HTR-8/SVneo (cell line): ENCODE measurements at places on chromosomes 12 and 14.
A peak's percentile ranks its signal among the peaks of the same experiment; 100 is the strongest.

GRCh38 chr14:105146181-105146975, 22.2 kb downstream of the JAG2 start:
- no peak for DNase-seq

DNA sequence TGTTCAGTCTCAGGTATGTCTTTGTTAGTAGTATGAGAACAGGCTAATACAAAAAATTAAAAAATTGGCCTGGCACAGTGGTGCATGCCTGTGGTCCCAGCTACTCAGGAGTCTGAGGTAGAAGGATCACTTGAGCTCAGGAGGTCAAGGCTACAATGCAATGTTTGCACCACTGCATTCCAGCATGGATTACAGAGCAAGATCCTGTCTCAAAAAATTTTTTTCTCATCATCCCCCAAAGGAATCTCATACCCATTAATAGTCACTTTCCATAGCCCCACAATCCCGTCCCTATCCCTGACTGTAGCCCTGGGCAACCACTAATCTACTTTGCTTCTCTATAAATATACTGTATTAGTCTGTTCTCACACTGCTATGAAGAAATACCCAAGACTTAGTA, 57.8 kb downstream of the TTC8 start:
- DNase-seq, result no peak

GRCh38 chr12:69580074-69580473, 5.2 kb upstream of the CCT2 start:
- DNase-seq, result no peak

DNA sequence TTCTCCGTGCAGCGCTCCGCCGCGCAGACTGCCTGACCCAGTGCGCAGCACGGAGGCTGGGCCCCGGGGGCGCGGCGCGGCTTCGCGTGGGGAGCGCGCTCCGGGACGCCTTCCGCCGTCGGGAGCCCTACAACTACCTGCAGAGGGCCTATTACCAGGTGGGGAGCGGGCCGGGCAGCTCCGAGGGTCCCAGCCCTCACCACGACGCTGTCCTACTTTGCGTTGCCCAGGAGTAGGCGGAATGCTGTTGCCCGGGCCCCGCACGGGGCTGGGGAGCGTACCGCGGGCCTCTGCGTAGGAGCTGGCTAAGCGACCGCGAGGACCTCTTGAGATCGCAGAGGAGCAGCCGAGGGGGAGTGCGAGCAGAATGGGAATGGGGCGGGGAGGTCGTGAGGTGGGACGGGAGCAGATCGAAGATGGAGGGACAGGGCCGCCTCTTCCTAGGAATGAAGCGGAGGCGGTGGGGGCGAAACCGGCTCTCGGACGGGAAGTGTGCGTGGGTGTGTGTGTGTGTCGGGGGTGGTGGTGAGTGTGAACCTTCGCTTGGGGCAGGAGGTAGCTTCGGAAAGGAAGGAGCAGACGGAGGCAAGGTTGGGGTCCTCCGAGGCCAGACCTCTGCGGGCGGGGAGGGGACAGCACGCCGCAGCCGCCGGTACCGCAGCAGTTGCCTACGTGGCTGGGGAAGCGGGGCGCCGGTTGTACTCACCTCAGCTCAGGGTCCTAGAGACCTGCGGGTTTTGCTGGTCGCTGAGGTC, 751 bp downstream of the P3H3 start:
- DNase-seq, result peak; percentile 70

- no peak for DNase-seq
Observed at GRCh38 chr12:113274848-113275247, 53.6 kb downstream of the TPCN1 start.

GRCh38 chr12:79932357-79932756, 2.5 kb downstream of the PPP1R12A start:
- DNase-seq, result no peak

DNA sequence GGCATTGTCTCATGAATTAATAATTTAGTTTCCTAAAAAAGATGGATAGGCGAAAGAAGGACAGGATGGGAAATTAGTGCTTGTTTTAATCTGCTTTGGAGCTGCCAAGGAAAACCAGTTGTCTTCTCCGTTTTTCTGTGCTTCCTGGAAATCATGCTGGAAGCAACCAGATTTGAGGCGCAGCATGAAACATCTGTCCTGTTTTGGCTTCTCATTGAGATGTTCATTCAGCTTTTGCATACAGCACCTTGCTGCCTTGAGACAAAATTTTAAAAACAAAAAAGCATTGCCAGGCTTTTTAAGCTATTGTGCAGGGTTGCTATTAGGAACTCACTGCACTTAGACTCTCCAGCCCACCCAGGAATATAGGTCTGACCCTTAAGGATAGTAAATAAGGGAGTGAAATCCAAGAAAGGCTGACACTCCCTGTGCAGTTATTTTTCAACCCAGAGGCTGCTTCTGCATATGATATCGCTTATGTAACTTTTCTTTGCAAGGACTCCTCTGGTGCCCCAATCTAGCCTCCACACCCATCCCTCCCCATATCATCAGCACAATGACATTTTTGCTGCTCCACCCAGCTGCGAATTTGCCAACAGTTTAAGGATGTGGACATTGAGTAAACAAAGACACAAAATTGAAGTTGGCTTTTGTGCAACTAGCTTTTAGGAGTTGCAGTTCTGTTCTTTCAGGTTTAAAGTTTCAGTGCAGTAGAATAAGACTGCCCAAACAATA, 46.9 kb upstream of the MDM1 start:
- DNase-seq, result no peak

DNA sequence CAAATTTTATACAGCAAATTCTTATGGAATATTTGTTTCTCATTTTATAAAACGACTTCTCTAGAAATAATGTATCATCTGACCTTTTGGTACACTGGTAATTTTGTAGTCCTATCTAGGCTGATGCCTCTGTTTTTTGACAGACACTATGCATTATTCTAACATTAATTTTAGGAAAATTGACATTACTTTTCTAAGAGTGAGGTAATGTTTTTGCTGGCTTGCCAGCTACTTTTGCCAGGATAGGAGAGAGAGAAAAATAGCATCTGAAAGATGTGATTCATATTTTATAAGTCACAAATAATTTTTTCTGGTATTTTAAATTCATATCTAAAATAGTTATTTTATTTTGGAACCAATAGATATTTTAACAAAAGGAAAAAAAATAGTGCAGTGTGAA, 153.5 kb downstream of the CCDC91 start:
- DNase-seq, result no peak

GRCh38 chr12:102769323-102769916, 147.6 kb downstream of the PAH start:
- DNase-seq, result peak; percentile 56

DNA sequence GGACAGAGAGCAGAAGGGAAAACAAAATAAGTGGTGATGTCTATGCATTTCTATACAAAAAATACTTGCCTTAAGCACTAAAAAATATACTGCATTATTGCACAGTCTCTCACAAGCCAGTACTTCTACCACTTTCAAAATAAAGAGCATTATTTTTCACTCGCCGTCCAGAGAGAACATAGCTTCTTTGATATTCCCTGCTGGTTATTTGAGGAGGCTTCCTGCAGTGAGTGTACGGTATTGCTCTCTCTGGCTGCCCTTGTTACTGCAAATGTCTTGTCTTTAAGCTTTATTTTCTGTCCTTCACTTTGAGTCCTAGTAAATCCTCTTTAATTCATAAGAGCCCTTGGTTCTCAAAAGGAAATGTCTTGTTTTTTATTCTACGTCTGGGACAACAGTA, 81.1 kb downstream of the EML1 start:
- DNase-seq, result no peak

- no peak for DNase-seq
Observed at GRCh38 chr12:16531621-16532020, 74.3 kb downstream of the LMO3 start.

- DNase-seq, result no peak
Observed at GRCh38 chr14:20376071-20376588, 32.7 kb downstream of the PARP2 start.

GRCh38 chr12:87953256-87953860, 75.8 kb downstream of the C12orf50 start:
- DNase-seq, result peak; percentile 51

GRCh38 chr12:85147331-85147730, 111.2 kb downstream of the LRRIQ1 start:
- no peak for DNase-seq

DNA sequence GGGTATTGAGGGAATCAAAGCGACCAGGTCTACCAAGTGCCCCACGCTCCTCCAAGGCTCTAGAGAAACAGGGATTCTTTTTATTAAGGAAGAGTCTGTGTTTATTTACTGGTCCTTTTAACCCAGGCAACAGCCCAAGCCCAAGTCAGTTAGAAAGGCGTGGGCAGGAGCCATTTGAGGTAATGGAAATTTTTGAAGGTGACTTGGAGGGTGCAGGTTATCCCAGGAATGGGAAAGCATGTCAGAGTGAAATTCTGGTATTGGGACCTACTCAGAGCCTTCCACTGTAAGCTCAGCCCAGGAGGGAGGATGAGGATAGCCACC, 2.9 kb downstream of the SLC6A12 start:
- no peak for DNase-seq

- no peak for DNase-seq
Observed at GRCh38 chr14:53491256-53491883, 338.2 kb upstream of the DDHD1 start.

- no peak for DNase-seq
Observed at GRCh38 chr12:2233034-2233433, 180.2 kb downstream of the CACNA1C start.

DNA sequence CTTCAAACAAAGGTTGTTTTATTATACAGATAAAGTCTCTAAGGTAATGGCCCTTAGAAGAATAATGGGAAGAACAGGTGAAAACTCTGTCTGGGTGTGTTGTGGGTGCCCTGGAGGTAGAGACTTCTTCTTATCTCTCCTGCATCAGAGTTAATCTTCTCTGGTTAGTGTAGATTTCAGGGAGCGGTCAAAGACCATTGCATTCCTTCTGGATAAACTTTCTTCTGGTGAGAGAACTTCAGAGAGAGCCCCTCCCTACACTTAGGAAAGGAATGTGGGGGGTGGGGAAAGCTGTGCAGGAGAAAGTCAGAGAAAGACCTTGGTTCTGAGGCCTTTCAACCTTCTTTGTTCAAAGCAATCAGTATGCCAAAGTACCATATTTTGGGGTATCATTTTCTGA, 658.5 kb downstream of the DIO2 start:
- DNase-seq, result no peak

- DNase-seq, result no peak
Observed at GRCh38 chr14:59438195-59438647, 27.0 kb downstream of the GPR135 start.

DNA sequence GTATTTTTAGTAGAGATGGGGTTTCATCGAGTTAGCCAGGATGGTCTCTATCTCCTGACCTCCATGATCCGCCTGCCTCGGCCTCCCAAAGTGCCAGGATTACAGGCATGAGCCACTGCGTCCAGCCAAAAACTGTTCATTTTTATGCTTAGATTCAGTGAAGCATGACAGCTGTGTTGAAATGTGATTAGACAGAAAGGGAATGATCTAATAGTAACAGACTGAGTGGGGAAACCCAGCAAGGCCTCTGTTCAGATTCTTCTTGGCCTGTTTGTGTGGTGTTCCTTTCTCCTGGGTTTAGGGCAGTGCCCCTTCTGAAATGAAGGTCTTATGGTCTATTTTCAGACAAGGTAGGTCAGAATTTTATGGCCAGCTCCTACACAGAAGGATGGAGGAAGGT, 11.8 kb upstream of the ABCD4 start:
- no peak for DNase-seq

DNA sequence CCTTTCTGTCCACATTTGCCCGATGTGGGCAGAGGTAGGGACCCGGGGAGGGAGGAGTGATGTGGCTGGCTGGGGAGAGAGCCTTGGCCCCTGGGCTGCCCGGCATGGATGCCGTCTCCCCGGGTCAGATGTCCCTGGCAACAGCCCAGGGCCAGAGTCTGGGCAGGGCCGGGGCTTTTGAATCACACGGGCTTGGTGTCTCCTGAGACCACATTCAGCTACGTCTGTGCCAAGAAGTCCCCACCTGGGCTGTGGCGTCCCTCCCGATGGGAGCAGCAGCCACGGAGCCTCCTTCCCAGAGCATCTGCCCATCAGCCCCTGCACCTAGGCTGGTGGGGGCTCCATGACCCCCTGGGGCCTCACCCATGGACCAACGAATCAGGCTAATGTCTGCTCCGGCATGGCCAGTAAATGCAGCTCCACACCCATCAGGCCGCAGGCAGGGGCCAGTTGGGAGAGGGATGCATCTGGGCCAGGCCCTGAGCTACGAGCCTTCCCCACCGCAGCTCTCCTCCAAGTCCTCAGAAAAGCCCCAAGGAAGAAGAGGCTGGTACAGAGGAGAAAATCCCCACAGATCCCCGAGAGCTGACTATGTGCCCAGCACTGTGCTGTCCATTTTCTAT, 109.4 kb downstream of the RFLNA start:
- DNase-seq, result no peak

DNA sequence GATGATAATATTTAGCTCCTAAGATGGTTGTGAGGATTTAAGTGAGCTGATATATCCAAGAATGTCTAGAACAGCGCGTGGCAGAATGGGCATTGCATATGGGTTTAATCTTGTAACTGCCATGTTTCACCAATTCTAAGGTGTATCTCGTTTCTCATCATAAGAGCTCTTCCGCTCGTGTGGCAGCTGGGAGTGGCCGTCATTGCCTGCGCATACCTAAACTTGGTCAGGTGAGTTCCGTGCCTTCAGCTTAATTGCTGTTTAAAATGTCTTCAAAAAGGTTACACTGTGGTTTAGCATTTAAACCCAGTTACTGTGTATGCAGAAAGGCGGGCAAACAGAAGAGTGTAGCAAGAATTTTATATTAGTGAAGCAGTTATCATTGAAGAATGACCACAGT, 4.5 kb upstream of the AQP2 start:
- DNase-seq, result no peak

DNA sequence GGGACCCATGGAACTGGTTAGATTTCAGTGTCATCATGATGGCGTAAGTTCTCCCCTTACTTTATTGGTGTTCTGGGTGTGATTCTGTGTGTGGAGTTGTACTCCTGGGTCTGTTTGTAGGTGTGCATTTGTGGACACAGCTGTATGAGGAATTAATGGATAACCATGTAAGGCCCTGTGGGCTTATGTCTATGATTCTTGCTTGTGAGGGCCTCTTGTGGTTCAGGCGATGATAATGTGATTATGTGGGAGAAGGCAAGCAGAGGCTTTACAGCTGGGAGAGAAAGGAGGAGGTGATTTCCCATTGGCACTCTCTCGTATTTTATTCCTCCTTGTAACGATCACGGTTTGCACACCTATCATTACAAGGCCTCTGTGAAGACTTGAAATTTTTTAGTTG, 96.1 kb downstream of the SCN8A start:
- DNase-seq, result no peak

GRCh38 chr14:99647411-99647810, 2.5 kb downstream of the HHIPL1 start:
- DNase-seq, result no peak

DNA sequence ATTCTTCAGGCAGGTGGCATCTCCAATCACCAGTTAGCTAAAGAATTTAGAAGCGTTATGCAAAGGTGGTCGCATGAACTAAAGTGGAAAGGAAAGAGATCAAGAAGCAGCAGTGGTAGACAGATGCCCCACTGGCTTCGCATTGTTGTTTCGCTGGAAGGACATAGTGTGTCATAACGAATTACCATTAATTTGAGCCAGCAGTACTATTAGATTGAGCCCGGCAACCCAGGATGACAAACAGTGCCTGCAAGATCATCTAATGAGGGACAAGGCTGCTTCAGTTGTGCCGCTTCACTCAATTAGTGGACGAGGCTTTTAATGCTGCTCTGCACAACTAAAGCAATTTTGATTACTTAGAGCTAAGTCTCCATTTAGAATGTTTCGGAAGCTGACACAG, 274.5 kb upstream of the SOX5 start:
- no peak for DNase-seq

- DNase-seq, result no peak
Observed at GRCh38 chr14:50344116-50344775, 32.1 kb downstream of the DMAC2L start.

- DNase-seq, result no peak
Observed at GRCh38 chr14:89957791-89958190, 2.1 kb downstream of the TDP1 start.

- DNase-seq, result no peak
Observed at GRCh38 chr14:101046071-101046470, 142.5 kb upstream of the RTL1 start.
